ENCODE measurements at places on chromosomes 3 and 15.
A peak's percentile ranks its signal among the peaks of the same experiment; 100 is the strongest.

- DNase-seq, result no peak
Observed at GRCh38 chr15:28097656-28098359, 1.3 kb downstream of the OCA2 start.

DNA sequence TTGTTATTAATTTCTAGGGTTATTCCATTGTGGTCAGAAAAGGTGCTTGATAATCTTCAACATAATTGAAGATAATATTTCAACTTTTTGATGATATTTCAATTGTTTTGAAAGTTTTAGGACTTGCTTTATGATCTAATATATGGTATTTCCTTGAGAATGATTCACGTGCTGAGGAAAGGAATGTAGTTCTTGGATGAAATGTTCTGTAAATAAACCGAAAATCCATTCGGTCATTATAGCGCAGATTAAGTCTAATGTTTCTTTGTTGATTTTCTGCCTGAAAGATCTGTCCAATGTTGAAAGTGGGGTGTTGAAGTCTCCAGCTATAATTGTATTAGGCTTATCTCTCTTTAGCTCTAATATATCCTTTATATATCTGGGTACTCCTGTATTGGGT lies 617.5 kb upstream of the NECTIN3 start:
- DNase-seq, result peak; percentile 63

GRCh38 chr3:121411523-121411922 lies 134.3 kb downstream of the POLQ start:
- peak; percentile 26 for DNase-seq

- no peak for DNase-seq
Observed at GRCh38 chr15:53033709-53034108, 243.6 kb upstream of the ONECUT1 start.

GRCh38 chr15:100259266-100259665 lies 82.5 kb downstream of the ADAMTS17 start:
- DNase-seq, result no peak

Measured in iris pigment epithelial cell (primary cell).